Spinal cord (tissue), 10 donors: ENCODE measurements at places on chromosomes 11 and 22.

GRCh38 chr22:21450320-21450831, 16.8 kb upstream of the TMEM191C start:
- no peak for DNase-seq

- DNase-seq, result no peak
Observed at GRCh38 chr22:29679316-29679715, 40.5 kb upstream of the CABP7 start.

DNA sequence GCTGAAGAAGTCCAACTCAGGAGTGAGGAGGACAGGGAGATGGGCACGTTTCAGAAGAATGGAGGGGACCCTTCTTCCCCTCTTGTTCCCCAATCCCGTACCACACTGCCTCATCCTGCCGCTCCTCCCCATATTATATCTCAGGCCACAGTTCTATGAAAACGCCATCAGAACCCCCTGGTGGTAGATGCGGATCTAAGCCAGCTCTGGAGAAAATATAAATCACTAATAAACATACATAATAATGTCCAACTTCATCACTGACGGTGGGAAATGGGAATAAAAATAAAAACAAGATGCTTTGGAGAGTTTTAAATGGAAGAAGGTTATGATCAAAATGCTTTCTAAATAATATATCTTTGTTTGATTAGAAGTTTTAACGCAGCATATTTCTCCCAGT, 400.3 kb downstream of the CADM1 start:
- DNase-seq, result no peak

DNA sequence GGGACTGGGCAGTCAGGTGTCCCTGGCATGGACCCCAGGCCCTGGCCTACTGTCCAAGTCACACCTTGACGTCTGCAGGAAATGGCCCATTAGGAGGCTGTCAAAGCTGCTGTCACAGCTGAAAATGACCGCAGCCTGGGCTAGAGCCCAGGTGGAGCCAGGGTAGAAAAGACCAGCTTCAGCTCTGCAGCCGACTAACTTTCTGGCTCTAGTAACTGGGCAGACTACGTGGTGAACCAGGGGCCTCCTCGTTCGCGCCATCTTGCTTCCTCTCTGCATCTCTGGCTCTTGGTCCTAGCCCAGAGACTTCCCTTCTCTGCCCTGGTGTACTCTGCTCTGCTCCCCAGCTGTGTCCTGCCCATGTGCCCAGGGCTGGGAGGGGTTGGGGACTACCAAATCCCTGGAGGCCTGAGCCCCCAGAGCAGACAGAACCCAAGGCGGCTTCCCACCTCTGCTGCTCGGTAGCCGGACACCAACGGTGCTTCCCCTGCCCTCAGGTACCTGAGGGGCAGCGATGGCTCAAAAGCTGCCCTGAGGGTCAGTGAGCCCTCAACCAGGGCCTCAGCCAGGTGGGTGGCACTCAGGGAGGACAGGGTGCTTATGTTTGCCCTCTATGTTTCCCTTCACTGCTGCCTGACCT, 19.7 kb downstream of the SART1 start:
- no peak for DNase-seq
